Activated T-cell treated with anti-CD3 and anti-CD28 coated beads, Interleukin-2, amount 50 U/mL, for 72 hours (primary cell): ENCODE measurements at places on chromosomes 12 and 14. TPM values are rescaled to one million over a fixed set of nuclear protein-coding genes. Genes with fewer than 3 reads are reported as not detected.

Gene MYF6
- not detected for total RNA-seq

Gene TSPAN8
- total RNA-seq = not detected

Gene VRTN
- total RNA-seq = not detected

Gene SPTB
- total RNA-seq = 0.70 TPM

Gene KRT73
- total RNA-seq = 0.36 TPM

Gene PLD4
- total RNA-seq = 0.30 TPM

Gene INSM2
- 0.16 TPM for total RNA-seq

Gene TCL1A
- 1.3 TPM for total RNA-seq

Gene TOMM20L
- not detected for total RNA-seq

Gene CLEC1A
- total RNA-seq = not detected

Gene TMEM121
- 7.9 TPM for total RNA-seq

Gene MMP17
- not detected for total RNA-seq

Gene SDR9C7
- 0.14 TPM for total RNA-seq

Gene SIX1
- total RNA-seq = not detected

Gene CSRP2
- total RNA-seq = 3.3 TPM

Gene RNU4-1
- 1,839 TPM for total RNA-seq

Gene C14orf180
- total RNA-seq = not detected

Gene IL31
- 4.0 TPM for total RNA-seq

Gene MAP1LC3B2
- 2.1 TPM for total RNA-seq

Gene GMPR2
- total RNA-seq = 75.5 TPM

Gene SOS2
- total RNA-seq = 41.7 TPM

Gene COL2A1
- not detected for total RNA-seq

Gene CCDC175
- not detected for total RNA-seq
